Cortex of kidney (tissue), 1 donor: ENCODE measurements at places on chromosomes 3 and 15.

DNA sequence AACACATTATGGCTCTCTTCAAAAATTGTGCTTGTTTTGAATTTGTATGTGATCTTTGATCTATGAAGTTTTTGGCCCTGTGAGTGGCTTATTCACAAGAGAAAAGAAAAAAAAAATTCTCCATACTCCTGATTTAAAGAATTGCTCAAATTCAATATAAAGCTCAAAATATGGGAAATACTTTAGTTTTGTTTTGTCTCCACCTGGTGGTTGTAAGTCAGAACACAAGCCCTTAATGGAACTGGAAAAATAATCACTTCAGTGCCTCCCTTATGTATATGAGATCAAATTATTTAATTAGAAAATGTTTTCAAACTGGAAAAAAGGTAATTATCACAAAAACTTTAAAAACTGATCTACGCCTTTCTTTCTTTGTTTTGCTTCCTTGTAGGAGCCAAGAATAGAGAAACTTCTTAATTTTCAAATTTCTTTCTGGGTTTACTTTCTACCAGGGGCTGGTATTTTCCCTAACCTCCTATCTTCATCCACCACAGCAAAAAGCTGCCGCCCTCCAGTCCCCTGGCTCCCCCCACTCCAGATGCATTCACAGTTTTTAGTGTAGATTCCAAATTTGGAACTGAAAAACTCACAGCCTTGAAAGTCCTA is 50.6 kb downstream of the SERP1 start:
- DNase-seq: no peak

- no peak for DNase-seq
Measured at GRCh38 chr3:182906036-182906435, 74.3 kb downstream of the DCUN1D1 start.

DNA sequence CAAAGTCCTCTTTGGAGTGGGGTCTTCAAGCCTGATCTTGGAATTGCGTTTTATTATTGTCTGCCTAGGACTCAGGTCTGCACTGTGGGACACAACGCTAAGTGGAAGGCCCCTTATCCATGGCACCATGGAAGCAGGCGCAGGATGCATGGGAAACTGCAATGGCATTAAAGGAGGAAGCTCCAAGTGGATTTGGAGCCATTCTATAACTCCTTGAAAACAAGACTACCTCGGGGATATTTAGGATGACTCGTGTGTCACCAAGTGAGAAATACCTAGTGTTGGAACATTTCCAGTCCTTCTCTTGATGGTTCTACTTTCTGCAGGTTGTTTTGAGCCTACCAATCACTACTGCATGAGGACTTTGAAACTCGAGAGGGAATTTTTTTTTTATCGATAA is 126.6 kb upstream of the ZBED2 start:
- no peak for DNase-seq

GRCh38 chr15:74977599-74977998 is 17.8 kb upstream of the SCAMP5 start:
- DNase-seq: no peak

- no peak for DNase-seq
Measured at GRCh38 chr3:22885039-22885438, 318.1 kb upstream of the UBE2E2 start.

- no peak for DNase-seq
Measured at GRCh38 chr3:12980596-12981290, 92.5 kb downstream of the IQSEC1 start.

- no peak for DNase-seq
Measured at GRCh38 chr3:105798381-105798934, 70.4 kb downstream of the CBLB start.

- no peak for DNase-seq
Measured at GRCh38 chr3:151726016-151726415, 7.7 kb upstream of the AADACL2 start.

DNA sequence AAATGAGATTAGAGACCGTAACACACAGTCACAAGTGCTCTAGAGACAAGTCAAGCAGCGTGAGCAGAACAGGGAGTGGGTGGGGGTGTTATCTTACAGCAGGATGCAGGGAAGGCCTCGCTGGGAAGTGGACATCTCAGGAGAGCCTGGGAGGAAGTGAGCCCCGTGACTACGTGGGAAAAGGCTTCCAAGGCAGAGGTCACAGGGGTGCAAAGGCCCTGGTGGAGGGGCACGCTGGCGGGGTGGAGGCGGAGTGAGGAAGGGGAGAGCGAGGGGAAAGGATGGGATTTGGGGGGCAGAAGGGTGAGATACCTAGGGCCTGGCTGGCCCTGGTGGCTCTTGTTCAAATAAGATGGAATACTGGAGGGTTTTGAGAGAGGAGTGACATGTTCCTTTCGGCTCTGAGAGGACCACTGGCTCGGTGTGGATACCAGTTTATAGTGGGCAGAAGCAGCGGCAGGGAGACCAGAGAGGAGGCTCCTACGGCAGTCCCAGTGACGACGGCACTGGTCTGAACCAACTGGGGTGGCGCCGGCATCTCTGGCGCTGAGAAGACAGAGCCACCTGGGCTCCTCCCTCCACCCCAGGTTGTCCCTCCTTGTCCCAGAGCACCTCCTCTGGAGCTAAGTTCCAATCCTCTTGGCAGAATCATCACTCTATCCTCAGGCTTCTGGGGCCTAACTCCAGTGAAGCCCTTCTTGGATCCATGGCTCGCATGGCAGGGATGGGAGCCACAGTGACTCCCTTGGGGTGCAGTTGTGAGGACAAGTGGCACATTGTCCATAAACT is 266.2 kb upstream of the LYSMD4 start:
- no peak for DNase-seq

DNA sequence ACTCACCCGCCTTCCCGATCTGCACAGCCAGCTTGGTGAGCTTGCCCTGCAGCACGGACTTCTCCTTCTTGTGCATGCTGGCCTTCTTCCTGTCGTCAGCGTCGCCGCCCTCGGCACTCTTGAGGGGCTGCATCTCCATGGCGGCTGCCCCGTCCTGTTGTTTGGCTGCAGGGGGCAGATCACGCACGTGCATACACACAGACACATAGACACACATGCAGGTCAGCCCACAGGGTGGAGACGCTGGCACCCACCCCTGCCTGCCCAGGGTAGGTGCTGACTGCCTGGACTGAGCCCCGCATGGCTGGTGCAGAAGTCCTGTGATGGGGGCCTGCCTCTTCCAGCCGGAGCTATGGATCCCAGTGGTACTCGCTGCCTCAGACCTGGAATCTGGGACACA is 57.3 kb upstream of the SEC13 start:
- no peak for DNase-seq

DNA sequence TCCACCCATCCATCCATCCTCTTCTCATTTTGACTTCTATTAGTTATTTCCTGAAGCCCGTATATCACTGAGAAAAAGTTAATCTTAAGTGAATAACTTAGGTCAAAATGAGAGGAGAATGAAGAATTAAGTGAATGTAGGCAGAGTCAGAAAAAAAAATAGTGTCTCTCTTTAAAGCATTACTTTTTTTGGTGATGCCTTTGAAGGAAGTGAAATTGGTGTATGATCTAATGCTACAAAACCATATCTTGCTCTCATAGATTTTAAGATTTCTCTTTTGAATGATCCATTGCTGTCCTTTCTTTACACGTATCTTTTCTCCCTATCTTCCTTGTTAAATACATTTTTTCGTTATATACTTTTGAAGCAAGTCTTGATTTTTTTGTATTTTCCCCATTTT is 23.4 kb downstream of the FNDC3B start:
- DNase-seq: no peak

DNA sequence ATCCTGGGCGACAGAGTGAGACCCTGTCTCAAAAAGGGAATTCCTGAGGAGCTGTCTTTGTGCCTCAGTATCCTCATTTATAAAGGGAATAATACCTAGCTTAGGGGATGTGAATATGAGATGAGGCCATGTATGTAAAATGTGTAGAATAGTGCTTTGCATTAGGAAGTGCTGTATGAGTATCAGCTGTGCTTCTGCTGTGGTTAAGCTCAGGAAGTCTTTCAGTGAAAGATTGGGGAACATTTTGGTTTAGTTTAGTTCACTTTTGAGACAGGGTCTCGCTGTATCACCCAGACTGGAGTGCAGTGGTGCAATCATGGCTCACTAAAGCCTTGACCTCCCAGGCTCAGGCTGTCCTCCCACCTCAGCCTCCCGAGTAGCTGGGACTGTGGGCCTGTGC is 10.6 kb downstream of the THUMPD3 start:
- DNase-seq: no peak

GRCh38 chr15:70723122-70723422 is 40.3 kb downstream of the UACA start:
- DNase-seq: no peak

DNA sequence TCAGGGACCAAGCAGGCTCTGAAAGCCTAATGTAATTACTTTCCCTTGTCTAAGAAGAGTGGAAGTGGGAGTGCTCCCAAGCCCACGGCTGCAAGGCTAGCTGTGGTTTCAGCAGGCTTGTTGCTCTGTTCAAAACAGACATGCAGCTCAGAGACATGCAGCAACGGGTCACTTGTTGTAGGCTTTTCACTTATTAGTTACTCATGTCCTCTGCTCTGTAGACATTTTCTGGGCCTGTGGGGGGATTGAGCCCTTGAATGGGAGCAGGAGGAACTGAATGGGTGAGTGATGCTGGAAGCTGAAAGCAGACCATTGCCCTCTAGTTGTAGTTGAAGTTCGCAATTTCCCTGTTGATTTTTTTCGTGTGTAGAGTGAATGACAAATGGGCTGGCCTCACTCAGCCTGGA is 261.9 kb upstream of the NR2E3 start:
- DNase-seq: no peak

DNA sequence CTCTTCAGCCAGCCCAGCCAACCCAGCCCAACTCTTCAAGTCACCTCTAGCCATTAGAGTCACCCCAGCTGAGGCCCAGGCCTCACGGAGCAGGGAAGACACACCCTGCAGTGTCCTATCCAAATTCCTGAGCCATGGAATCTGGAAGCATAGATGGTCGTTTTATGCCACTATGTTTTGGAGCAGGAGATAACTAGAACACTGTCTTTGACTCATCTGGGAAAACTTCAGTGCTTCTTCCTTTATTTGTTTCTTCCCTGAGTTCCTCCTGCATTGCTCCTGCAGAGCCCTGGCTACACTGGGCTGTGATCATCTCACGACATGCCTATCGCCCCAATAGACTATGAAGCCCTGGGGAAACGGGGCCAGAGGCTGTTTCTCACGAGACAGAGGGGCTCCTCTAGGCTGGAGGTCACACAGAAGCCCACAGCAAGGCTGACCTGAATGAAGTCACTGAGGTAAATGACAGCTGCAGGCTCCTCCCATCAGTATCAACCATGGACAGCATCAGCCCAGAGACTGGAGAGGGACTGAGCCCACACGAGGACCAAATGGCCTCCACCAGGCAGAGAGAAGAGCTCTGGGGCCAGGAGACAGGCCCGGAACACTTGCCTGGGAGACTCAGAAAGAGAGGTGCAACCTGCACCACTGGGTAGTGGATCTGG is 22.7 kb downstream of the CRABP1 start:
- no peak for DNase-seq

DNA sequence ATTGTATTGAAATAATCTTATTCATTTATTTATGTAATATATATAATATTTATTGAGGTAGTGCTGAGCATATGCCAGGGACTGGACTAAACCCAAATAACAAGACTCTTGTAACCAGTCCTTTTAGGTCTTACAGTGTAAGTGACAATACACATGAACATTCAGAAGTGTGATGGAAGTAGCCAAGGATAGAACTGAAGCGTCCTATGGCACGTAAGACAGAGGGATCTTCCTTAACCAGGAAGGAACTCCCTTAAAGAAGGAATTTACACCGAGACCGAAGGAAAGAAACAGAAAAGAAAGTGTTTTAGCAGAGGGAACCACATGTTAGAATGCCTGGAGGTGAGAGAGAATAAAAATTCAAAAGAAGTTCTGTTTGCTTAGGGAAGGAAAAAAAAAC is 23.6 kb upstream of the CLDN1 start:
- DNase-seq: no peak

GRCh38 chr15:75455982-75456531 is 4.6 kb upstream of the SIN3A start:
- no peak for DNase-seq

DNA sequence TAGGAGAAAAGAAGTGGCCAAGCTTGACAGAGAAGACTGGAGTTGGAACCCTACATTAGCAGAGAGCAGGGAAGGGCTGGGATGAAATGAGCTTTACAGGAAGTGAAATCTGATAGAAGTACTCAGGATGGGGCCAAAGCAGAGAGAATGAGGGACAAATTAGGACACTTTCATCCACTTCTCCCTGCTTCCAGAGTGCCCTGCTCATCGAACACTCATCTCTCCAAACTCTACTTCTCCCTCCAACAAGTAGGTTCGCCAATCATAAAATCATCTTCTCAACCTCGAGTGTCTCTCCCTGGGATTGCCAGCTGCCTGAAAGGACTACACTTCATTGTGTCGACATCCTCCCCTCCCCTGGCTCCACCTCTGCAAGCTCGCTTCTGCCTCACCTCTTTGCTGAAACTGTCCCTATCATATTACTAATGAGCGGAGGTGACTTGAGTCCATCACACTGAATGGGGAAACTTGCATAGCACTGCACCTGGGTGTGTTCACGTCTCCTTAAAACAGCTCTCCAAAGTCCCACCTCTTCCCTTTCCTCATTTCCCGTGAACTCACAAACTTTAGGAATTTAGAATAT is 365.8 kb downstream of the FOXP1 start:
- DNase-seq: no peak

DNA sequence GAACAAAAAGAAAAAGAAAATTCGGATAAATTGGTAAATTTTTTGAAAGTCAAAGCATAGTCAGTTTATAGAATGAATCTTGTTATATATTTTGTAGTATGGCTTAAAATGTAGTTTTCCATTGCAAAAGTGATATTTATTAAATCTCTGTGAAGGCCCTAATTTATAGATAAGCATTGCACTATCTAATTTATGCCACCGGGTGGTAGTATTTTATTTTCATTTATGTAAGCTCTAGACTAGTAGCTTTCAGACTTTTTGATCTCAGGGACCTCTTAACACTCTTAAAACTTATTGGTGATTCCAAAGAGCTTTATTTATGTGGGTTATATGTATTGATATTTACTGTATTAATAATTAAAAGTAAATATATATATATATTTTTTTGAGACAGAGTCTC is 133.9 kb upstream of the LRRFIP2 start:
- DNase-seq: no peak

GRCh38 chr3:171323938-171324536 is 136.2 kb downstream of the TNIK start:
- no peak for DNase-seq

DNA sequence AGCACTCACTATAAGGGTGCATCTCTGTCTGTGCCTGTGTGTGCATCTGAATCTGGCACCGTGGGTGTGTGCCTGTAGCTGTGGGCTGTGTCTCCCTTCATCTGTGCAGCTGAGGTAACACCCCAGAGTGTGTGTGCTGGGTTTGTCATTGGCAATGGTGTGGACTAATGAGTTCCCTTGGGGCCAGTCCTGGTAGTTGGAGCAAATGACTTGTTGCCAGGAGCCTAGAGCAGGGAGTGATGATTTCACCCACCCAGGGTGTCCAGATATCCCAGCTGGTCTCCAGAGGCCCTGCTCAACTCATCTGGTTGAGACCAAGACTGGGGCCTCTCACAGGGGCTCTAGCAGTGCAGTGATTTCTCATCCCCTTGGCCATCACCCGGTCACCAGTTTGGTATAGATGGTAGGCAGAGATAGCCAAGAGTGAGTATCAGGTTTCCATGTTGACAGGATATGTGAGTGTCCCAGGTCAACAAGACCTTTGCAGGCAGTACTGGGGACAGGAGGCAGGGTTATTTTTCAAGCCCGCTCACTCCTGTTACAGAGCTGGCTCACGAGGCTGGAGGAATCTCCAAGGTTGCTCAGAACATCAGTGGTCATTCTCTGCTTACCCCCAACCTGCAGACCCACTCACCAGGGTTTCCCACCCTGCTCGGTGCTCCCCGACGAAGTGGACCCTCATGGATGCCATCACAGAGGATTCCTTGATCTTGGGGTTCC is 4.1 kb upstream of the HDAC11 start:
- DNase-seq: no peak
